ENCODE measurements at places on chromosomes 7 and 10. TPM values are rescaled to one million over a fixed set of nuclear protein-coding genes. Genes with fewer than 3 reads are reported as not detected.

The CALML3 gene
- not detected for total RNA-seq

The GNAI1 gene
- 26.8 TPM for total RNA-seq

The SH2B2 gene
- 21.9 TPM for total RNA-seq

The SLC25A13 gene
- 84.6 TPM for total RNA-seq

The PTF1A gene
- total RNA-seq: not detected

The LRRC17 gene
- total RNA-seq: 3.1 TPM

The PRSS2 gene
- not detected for total RNA-seq

The CEP55 gene
- 15.0 TPM for total RNA-seq

The PTPRN2 gene
- 4.0 TPM for total RNA-seq

The PRRT4 gene
- 0.56 TPM for total RNA-seq

The TMEM209 gene
- 18.6 TPM for total RNA-seq

The PON1 gene
- 1.5 TPM for total RNA-seq

The SPDYE16 gene
- not detected for total RNA-seq

The UCN3 gene
- not detected for total RNA-seq

The PRPS1L1 gene
- not detected for total RNA-seq

Measured in GM23338 (cell line).